Epithelial cell of proximal tubule (primary cell): ENCODE measurements at places on chromosomes 4 and X.

- DNase-seq = no peak
Measured at GRCh38 chrX:49878128-49878833, 1.0 kb upstream of the USP27X start.

DNA sequence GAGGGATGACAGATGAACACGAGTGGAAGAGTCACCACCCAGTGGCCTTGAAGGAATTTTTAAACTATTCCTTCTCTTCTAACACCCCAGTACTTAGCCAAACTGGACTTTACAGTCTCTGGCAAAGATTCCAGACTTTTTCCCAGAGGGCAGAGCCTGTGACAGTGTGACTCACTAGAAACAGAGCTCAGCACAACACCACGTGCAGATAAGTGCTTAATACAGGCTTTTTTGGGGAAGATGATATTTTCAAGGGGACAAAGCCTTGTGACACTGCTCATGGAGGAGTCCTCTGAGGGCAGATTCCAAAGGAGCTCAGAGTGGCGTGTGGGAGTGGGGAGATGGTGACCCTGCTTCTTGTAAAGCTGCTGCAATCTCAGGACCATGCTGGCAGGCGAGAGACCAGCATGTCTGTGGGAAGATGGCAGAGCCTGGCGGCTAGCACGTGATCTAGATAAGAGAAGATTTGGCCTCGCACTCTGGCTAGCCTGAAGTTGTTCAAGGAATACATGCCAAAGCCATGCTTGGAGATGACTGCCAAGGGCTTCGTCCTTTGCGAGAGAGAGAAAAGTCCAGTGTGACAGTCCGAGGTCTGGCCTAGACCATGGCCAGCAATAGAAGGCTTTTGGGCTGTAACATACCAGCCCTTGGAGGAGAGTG lies 2.4 kb downstream of the RAB33A start:
- DNase-seq = no peak

DNA sequence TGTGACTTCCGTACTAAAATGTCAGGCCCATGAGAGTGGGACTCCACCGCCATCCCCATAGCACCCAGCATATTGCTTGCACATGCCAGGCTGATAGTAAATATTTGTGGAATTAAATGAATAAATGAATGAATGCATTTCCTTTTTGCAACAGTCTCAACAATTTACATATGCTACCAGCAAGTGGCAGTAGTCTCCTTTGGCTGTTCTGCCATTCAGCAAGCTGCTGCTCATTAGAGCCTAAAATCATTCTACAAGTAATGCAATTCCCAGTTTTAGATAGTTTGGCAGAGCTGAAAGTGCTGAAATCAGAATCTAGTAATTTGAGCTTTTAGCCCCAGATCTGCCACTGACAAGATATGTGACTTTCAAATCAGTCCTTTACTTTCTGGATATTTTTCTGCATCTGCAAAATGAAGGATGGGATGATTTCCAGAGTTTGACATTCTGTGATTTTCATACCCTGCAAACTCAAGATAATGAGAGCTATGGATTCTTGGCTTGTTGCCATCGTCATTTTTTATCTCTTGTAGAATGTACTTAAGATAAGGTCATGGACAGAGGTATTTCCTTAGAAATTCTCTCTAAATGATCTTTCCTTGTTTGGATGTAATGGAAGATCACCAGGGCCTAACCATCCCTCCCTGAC lies 35.7 kb upstream of the INTS6L start:
- DNase-seq = peak; percentile 1

- DNase-seq = no peak
Measured at GRCh38 chr4:176830971-176831370, 38.2 kb upstream of the VEGFC start.

DNA sequence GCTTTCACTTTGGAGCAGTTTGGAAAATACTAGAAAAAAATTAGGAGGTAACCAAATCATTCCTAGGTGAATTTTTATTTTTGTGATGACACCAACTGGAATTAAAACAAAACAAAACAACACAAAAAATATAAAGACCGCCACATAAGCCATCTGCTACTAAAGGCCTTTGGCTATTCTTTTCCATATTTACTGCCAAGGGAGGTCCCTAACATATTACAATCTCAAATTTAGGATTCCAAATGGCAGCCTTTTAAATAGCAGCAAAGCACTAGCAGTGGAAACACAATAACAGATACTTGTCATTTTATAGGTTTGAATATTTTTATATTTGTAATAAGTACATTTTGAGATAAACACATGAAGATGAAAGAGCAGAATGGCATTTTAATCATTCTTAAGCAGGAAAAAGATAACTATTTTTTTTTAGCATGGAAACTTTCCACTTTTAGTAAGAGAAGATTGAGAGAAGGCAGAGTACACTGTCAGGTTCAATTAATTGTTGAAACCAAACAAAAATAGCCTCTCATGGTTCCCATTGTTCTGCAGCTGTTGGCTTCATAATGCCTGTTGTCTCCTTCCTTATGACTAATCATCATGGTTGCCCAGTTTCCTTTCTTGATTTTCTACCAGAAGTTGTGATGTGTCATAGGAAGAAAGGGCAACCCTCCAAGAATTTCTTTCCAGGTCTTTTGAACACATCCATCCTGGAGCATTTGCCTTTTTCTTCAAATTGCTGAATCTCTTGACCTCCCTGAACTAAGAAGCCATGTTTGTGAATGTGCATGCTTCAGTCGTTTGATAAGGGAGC lies 219.0 kb upstream of the EMCN start:
- DNase-seq = peak; percentile 63

GRCh38 chr4:127574643-127575042 lies 58.1 kb upstream of the INTU start:
- DNase-seq = no peak

DNA sequence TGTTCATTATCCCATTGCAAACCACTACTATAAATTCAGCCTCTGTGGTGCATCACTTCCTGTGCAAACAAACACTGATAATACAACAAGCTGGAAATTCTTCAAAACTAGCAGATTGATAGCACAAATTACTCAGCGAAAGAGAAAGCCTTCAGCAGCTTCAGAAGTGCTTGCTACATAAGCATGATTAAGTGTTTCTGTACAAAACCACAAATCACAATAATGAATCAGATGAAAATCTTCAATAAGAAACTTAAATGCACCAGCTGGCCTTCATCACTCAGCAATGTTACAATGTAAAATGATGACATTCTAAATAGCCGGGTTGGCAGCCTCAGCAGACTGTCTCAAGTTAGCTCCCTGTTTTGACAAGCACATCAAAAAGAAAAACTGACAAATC lies 262.2 kb downstream of the SPOCK3 start:
- no peak for DNase-seq

GRCh38 chrX:102345916-102346315 lies 93.9 kb downstream of the NXF2B start:
- no peak for DNase-seq

- no peak for DNase-seq
Measured at GRCh38 chrX:57528670-57529255, 63.0 kb upstream of the ZXDB start.

- no peak for DNase-seq
Measured at GRCh38 chrX:1283741-1284140, 15.1 kb downstream of the CSF2RA start.

DNA sequence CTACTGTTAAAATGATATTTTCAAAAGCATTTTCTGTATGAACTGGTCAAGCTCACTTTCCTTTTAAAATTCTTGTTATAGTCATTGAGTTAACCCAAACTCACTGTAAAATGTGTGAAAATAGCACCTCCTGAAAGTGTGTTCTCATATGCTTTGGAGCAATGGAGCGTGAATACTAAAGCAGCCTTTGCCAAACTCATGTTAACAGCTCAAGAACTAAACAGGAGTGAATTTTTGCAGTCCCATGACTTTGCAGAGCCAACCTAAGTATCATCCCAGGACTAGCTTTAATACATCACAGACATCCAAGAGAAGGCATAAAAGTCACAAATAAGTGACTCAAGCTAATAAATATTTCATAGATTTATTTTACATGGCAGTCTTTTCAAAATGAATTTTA lies 2.3 kb downstream of the AMMECR1 start:
- DNase-seq = no peak

GRCh38 chrX:111854556-111855490 lies 21.2 kb upstream of the TRPC5OS start:
- DNase-seq = peak; percentile 62

DNA sequence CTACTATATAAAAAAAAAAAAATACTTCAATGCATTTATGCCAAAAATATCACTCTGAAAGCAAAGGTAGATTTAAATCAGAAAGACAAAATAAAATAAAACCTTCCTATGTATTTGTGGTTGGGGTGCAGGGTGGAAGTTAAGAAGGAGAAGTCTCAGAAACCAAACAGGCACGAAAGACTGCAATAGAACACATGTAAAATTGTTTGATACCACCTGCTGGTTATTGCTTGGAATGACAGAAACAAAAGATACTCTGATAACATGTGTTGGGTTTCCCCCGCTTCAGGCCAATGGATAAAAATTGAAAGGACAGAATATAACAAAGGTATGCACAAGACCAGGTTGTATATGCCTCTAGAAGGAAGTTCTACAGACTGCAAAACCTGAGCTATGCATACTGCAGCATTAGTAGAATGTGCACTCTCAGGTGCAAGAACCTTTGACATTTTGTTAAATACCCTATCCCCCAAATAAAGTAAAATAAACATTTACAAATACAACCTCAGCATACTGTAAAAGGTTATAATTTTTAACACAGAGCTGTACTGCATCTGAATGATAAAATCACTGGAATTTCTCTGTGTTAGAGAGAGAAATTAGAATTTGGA lies 118.8 kb downstream of the GABRA2 start:
- DNase-seq = no peak

- no peak for DNase-seq
Measured at GRCh38 chrX:28552322-28552721, 34.9 kb upstream of the IL1RAPL1 start.

- no peak for DNase-seq
Measured at GRCh38 chrX:119226446-119226845, 9.6 kb upstream of the PGRMC1 start.

GRCh38 chrX:44428989-44429627 lies 85.6 kb upstream of the EFHC2 start:
- no peak for DNase-seq

DNA sequence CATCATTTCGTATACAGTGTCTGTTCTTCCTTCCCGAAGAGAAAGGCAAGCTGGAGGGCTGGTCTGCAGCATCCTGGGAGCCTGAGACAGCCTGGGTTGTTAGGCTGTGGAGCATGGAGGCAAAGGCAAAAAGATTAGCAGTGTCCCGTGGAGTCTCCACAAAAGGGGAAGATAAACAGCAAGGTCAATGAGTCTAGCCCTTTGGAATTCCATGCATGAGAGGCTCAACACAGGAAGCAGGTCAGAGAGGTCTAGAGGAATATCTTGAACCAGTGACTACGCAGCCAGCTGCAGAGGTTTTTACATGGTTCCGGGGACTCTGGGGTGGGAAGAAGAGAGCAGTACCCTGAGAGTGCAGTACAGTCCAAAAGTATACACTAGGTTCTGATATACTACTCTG lies 12.2 kb upstream of the MCF2 start:
- DNase-seq = peak; percentile 23

GRCh38 chr4:180057891-180058671 lies 2185.1 kb upstream of the TENM3 start:
- DNase-seq = no peak

DNA sequence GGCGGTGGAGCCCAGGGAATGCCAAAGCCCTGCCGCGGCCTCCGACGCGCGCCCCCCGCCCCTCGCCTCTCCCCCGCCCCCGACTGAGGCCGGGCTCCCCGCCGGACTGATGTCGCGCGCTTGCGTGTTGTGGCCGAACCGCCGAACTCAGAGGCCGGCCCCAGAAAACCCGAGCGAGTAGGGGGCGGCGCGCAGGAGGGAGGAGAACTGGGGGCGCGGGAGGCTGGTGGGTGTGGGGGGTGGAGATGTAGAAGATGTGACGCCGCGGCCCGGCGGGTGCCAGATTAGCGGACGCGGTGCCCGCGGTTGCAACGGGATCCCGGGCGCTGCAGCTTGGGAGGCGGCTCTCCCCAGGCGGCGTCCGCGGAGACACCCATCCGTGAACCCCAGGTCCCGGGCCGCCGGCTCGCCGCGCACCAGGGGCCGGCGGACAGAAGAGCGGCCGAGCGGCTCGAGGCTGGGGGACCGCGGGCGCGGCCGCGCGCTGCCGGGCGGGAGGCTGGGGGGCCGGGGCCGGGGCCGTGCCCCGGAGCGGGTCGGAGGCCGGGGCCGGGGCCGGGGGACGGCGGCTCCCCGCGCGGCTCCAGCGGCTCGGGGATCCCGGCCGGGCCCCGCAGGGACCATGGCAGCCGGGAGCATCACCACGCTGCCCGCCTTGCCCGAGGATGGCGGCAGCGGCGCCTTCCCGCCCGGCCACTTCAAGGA lies at the start of gene FGF2:
Gene FGF2, plus strand, starts transcription at position 279 of the 705 bp plus-strand sequence. Its CDS starts 344 bp downstream, at position 623.
- DNase-seq = no peak

DNA sequence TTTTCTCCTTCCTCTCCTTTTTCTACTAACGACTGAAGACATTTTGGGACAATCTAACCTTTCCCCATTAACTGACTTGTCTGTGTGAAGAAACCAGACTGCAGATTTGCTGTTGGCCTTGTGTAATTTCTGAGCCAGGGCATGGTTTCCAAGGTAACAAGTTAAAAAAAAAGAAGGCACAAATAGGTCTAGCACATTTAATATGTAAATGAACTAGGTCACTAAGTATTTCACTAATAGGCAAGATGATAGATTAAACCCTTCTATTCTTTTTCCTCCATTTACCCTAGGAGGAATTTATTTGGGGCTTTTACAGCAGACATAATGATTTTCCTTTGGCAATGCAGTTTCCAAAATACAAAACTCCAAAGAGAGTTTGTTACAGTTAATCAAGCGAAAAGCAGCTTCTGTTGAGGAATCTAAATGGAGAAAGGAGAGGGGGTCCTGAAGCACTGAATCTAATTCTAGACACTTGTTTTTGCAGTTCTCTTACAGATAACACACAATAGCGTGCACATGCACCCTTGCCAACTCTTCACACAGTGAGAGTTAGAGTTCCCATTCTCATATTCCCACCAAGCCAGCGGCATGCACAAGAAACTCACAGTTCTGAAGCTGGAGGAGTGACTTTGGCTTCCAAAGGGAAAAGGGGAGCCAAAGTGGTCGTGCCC lies 72.0 kb downstream of the TSPAN5 start:
- no peak for DNase-seq

DNA sequence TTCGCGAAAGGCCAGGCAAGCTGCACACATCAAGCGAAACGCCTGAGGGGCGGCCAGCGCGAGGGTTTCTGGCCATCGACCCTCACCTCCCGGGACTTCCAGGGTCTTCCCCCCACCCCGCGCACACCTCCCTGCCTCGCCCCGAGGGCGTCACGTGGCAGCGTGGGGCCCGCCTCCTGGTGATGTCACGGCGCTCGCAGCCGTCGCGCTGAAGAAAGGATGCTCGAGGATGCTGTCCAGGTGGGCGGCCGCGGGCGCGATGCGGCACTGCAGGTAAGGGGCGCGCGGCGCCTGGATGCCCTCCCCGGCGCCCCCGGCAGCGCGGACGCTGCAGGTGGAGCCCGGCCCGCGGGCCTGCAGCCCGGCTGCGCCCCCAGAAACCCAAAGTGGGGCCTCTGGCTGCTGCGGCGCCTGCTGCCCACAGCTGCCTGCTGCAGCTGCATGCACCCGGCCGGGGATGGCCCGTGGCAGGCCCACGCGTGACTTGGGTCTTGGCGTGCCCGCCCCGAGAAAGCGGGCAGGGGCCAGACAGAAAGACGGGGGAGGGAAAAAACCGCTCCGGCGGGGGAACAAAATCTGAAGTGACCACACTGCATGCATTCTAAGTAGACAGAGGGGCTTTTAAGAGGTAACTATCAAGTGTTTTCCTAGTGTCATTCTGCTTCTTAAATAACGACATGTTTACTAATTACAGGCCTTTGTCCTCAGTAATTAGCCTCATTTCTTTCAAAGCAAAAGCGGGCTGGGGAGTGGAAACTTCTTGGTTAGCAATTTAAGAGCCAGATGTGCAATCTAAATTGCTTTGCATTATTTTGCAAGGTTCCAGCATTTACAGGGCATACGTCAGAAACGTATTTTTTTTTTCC lies 1.7 kb downstream of the CLCN4 start:
- no peak for DNase-seq
